Renal cortex interstitium (tissue), 15 donors: ENCODE measurements at places on chromosomes 1 and 21. TPM values are rescaled to one million over a fixed set of nuclear protein-coding genes. Genes with fewer than 3 reads are reported as not detected.

GRCh38 chr1:27609618-27610240 lies 5.8 kb upstream of the AHDC1 start:
- no peak for DNase-seq

DNA sequence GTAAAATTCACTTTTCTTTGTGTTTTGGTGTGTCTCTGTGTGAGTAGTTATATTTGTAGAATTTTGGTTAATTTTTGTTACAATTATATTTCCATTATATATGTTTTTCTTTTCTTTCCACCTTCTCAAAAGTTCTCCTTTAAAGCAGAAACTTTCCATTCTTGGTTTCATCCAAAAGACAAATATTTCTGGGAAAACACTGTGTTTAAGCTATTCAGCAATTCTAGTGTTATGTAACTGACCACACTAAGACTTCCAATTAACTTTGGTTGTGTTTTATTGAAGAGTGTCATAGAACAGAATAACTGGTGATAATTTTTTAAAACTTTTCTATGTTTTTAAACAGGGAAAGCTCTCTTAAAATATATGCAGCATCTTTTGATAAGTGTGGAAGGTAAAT lies 13.6 kb upstream of the RGL1 start:
- no peak for DNase-seq

TMEM61 gene
- 0.68 TPM for polyA plus RNA-seq

DNA sequence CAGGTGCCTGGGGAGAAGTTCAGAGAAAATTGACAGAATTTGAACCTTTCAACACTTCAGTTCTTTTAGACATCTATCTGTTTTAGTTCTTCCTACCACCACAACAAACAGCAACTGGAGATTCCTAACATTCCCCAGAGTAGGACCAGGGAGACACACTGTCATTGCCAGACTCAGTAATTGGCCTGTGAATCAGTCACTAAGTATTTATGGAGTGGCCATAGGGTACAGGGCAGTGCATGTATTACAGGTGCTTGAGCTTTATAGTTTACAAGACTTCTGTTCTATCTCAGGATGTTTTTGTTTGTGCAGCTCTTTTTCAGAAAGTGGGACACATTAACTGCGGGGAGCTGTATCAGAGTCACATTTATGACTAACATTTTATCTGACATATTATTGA lies 1.7 kb downstream of the CDC14A start:
- DNase-seq: no peak

NMNAT2 gene
- 4.1 TPM for polyA plus RNA-seq

DNA sequence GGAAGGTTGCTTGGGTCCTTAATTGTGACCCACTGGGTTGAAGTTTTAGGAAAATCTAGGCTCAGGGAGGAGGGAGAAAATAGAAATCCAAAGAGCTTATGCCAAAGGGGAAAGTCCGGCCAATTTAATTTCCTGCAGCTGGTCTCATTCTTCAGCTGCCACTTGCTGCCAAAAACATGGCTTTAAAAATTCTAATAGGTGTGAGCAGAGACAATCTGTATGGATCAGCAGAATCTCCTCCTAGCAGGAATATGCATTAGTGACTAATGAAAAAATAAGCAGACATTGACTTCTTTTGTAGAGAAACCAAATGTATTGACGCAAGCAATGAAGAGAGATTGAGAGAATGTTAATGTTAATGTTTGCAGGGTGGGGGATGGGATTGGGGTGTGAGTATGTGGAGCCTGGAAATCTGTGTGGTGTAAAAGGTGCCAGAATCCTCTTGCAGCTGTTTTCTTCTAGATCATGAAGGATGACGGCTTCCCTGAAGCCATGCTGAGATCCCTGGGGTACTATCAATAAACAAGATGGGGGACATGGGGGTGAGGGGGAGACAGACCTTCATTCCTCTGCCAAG lies 35.3 kb downstream of the VWA5B1 start:
- no peak for DNase-seq

GRCh38 chr21:42398436-42399028 lies 2.7 kb upstream of the TMPRSS3 start:
- DNase-seq: no peak

DNA sequence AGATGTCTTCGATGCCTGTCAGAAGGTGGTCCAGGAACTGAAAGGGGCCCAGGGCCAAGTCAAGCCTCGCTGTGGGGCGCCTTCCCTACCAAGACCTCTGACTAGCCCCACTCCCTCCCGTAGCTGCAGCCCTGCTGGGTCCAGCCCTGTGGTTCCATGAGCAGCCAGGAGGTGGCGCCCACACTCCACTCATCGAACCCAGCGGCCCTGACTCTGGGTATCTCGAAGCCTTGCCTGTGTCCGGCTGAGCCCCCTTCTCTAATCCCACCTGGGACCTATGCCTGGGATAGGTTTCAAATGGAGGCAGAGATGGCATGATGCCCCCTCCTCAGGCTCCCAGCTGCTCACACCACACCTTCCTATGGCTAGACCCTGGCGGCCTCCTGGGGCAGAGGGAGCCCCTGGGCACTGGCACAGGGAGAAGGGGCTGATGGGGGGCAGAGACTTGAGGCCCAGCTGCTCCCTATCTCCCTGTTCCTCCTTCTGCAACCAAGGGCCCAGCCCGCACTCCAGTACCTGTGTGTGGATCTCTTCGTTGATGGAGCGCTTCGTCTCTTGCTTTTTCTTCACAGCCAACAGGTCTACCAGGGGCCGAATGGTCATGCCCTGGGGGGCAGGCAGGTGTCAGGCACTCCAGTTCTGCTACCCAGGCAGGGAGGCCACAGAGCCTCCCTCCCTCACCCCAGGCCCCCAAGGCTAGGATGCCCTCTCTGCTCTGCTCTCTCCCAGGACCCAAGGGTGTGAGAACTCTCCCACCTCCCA lies 52.0 kb downstream of the SLC9A1 start:
- DNase-seq: no peak

WDR3 gene
- 24.9 TPM for polyA plus RNA-seq

LRRC53 gene
- polyA plus RNA-seq: not detected

DNA sequence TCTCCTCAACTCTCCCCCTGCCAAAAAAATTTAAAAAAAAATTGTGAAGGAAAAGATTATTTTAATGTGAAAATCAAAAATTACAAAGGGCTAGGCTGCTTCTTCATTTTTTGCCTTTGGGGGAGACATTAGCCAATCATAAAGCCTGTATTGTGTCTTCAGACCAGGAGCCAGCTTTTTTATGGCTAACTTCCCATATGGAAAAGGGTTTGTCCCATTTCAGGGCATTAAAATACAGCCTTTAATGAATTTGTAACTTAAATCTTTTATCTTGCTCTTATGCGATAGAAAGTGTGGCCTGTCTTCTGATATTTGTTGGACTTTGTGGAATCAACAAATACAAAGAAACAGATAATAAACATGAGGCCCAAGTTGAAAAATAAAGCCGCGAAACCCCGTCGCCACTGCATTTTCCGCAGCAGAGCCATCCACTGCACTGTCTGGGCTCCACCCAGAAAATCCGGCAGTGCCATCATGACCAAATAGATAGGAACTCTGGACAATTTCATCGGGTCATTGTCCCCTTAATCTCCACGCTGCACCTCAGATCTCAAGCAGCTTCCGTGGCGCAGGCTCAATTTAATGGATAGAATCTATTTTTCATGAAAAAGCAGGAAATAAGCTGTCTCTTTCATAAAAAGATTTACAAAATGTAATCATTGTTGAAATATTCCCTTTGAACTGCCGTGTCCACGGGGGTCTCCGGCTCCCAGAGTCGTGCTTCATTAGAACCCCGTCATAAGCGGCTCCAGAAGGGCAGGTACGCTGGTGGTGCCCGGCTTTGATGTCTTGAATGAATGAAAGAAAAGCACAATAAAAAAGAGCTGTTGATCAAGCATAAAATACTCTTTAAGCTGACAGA lies 277.6 kb downstream of the TM2D1 start:
- no peak for DNase-seq

DNA sequence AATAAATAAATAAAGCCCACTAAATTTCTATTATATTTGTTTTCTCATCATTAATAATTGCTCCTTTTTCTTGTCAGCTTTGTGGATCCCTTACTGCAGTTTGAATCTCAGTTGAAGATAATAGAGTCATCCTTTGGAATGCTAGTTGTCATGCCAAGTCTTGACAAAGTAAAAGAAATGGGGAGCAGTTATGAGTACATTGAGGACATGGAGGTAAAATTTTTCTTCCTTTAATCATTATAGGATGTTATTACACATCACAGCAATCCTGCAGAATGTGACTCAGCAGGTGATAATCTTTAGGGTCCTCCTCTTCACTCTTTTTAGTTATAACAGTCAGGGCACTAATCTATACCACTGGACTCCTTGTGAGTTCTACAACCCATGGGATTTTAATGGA lies 24.1 kb downstream of the MROH9 start:
- no peak for DNase-seq

GRCh38 chr1:234357831-234358230 lies 15.4 kb upstream of the COA6 start:
- DNase-seq: no peak

- DNase-seq: no peak
Measured at GRCh38 chr21:18636897-18637296, 233.3 kb upstream of the TMPRSS15 start.

GRCh38 chr1:197152662-197153061 lies 6.2 kb upstream of the ASPM start:
- no peak for DNase-seq

SPRR2G gene
- polyA plus RNA-seq: not detected

- no peak for DNase-seq
Measured at GRCh38 chr1:44812822-44813543, 4.7 kb downstream of the BTBD19 start.

DNA sequence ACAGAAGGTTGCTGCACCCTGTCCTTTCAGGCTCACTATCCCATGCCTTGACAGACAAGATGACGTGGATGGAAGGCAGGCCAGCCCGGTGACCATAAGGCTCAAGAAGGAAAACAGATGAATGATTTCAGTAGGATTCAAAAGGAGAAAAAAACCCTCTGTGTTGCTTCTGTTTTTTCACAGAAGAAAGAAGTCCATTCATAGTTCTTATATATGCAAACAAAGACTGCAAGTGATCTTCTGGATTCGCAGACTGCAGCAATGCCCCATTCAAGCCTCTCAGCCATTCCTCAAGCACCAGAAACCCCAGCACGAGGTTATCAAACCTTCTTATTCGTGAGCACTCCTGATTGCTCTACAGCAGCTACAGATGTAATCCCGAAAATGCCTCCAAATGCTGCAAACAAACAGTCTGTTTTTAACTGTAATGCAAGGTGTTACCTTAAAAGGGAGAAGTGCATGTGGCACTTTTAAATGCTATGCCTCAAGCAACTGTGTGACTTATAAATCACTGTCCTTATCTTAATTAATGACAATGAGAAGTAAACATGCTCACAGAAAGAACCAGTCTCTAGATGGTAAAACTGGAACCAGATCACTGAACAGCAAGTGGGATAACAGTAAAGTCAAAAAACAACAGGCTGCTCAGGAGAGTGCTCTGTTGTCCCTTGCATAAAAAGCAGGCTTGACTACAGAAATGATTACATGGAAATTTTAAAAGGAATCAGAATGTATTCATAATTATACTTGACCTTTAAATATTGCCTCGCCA lies 173.9 kb downstream of the HHIPL2 start:
- DNase-seq: no peak

- DNase-seq: no peak
Measured at GRCh38 chr1:198153103-198153502, 3.7 kb upstream of the NEK7 start.

GRCh38 chr1:231274119-231274825 lies 33.3 kb downstream of the GNPAT start:
- no peak for DNase-seq

ZBTB7B gene
- polyA plus RNA-seq: 12.6 TPM

GRCh38 chr1:157512036-157512969 lies 40.0 kb downstream of the FCRL5 start:
- no peak for DNase-seq

DNA sequence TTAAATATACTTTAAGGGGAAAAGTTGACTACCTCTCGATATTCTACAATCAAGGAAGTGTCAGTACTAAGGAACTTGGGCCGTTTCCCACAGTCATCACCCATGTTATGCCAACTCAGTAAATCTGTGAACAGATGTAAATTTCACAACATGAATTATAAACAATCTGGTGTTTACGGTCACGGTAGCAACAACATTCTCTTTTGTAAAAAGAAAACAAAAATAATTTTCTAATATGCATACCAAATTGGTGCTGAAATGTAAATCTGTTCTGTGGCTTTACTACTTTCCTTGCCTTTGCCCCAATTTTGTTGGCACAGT lies 1.2 kb downstream of the SH3GLB1 start:
- no peak for DNase-seq
